Omental fat pad (tissue), 4 donors: ENCODE measurements at places on chromosomes 5 and 9. TPM values are rescaled to one million over a fixed set of nuclear protein-coding genes. Genes with fewer than 3 reads are reported as not detected.

The SLC1A3 gene
- total RNA-seq, result 164 TPM

The WNK2 gene
- 0.31 TPM for total RNA-seq

The SLC44A1 gene
- total RNA-seq, result 48.5 TPM

The HSPA4 gene
- 81.7 TPM for total RNA-seq

The IL17B gene
- total RNA-seq, result not detected

The FOXD1 gene
- total RNA-seq, result not detected

The ANKH gene
- total RNA-seq, result 40.8 TPM

The LCN9 gene
- total RNA-seq, result not detected

The HRCT1 gene
- 15.0 TPM for total RNA-seq

The FCN1 gene
- 8.7 TPM for total RNA-seq

The TLR4 gene
- 89.1 TPM for total RNA-seq

The DNAI1 gene
- total RNA-seq, result not detected

The PCDHGA5 gene
- 14.5 TPM for total RNA-seq

The GFI1B gene
- not detected for total RNA-seq

The P4HA2 gene
- total RNA-seq, result 29.5 TPM

The DBH gene
- total RNA-seq, result 0.19 TPM

The EFNA5 gene
- 26.3 TPM for total RNA-seq

The TPPP gene
- 5.8 TPM for total RNA-seq

The PPP3R2 gene
- total RNA-seq, result not detected

The PCDHB5 gene
- 3.5 TPM for total RNA-seq

The HMCN2 gene
- total RNA-seq, result 0.19 TPM

The TUSC1 gene
- 30.5 TPM for total RNA-seq

The GGTA1 gene
- 9.1 TPM for total RNA-seq

The MSMP gene
- total RNA-seq, result not detected

The BHMT2 gene
- total RNA-seq, result 23.6 TPM

The C5 gene
- total RNA-seq, result 6.6 TPM

The SEMA6A gene
- total RNA-seq, result 21.3 TPM

The HEMGN gene
- 0.19 TPM for total RNA-seq

The CYLC2 gene
- not detected for total RNA-seq
